ENCODE measurements at places on chromosomes 7 and 10. TPM values are rescaled to one million over a fixed set of nuclear protein-coding genes. Genes with fewer than 3 reads are reported as not detected.

EGFR gene
- 5.9 TPM for total RNA-seq

- DNase-seq: no peak
Observed at GRCh38 chr10:48958598-48959190, 19.1 kb upstream of the LRRC18 start.

- DNase-seq: no peak
Observed at GRCh38 chr7:70153933-70154332, 555.7 kb downstream of the AUTS2 start.

- no peak for DNase-seq
Observed at GRCh38 chr10:77512219-77512578, 125.4 kb downstream of the KCNMA1 start.
